Kasumi-1 (cell line): ENCODE measurements at places on chromosomes 16 and 17.

DNA sequence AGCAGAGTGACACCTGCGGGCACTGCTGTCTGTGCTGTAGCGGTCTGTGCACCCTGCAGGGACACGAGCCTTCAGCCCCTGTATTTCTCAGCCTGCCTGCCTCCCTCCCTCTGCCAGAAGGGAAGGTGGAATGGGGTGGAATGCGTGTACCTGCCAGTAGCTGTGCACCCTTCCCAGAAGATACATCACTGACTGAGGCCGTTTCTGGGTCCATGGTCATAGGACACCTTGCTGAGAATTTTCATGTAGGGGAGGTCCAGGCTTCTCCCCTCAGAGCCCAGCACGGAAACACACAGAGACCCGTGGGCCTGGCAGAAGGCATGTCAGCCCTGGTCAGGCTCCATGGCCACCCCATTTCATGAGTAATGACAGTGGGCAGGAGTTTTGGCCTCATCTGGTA is 16.5 kb downstream of the DBNDD1 start:
- DNase-seq: no peak

- DNase-seq: no peak
Observed at GRCh38 chr16:20901436-20902112, 1.0 kb downstream of the LYRM1 start.

DNA sequence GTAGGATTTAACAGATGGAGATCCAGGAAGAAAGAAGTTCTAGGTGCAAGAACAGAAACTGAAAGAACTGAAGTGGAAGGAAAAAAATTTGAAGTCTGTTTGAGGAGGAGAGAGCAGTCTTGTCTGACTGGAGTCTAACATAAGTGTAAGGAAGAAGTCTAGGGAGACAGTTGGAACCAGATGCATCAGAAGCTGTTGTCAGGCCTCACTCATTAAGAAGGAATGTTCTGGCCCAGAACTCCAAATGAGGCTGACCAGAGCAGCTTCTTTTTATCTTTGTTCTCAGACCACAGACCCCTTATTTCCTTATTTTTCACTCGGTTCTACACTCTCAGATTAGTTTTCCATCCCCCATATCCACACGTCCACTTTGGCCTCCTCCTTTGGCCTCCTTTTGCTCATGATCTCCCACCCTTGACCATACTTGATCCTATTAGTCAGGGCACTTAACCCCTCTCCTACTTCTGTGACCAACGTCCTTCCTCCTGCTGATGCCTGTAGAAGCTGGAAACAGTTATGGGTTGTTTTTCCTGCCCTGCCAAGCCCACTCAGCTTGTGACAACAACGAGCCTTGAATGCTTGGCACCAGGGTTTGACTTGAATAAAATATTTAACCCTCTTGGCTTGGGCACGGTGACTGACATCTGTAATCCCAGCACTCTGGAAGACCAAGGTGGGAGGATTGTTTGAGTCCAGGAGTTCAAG is 7.0 kb upstream of the MYH2 start:
- DNase-seq: no peak

DNA sequence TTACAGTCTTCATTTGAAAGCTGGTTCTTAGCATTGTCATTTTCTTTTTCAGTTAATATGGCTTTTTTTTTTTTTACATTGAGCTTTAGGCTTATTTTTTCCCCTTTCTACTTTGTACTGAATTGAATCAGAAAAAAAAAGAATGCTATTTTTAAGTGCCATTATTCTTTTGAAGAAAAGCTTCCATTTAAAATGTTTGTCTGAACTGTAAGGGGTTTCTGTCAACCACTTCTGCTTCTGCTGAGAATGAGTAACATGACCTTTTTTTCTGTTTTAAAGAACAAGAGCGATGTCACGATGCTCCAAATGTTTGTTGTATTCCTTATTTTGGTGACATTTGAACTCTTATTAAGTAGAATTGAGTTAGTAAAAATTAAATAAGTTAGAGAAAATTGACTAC is 50.0 kb downstream of the MRTFB start:
- peak; percentile 16 for DNase-seq

DNA sequence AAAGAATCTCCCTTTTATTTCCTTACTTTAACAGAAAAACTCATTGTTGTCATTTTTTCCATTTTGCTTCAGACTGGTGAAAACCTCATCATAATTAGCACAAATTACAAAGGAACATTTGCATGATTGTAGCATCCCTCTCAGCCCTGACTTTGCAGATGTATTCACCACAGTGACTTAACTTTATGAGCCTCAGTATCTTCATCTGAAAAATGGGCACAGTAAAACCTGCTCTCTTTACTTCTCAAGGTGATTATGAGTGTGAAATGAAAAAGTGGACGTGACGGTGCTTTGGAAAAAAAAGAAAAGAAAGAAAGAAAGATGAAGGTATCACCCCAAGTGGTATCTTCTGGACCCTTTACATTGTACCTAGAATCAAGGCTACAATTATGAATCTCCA is 193.4 kb upstream of the TOX3 start:
- DNase-seq: no peak

GRCh38 chr16:13289515-13289914 is 388.1 kb downstream of the SHISA9 start:
- DNase-seq: no peak

DNA sequence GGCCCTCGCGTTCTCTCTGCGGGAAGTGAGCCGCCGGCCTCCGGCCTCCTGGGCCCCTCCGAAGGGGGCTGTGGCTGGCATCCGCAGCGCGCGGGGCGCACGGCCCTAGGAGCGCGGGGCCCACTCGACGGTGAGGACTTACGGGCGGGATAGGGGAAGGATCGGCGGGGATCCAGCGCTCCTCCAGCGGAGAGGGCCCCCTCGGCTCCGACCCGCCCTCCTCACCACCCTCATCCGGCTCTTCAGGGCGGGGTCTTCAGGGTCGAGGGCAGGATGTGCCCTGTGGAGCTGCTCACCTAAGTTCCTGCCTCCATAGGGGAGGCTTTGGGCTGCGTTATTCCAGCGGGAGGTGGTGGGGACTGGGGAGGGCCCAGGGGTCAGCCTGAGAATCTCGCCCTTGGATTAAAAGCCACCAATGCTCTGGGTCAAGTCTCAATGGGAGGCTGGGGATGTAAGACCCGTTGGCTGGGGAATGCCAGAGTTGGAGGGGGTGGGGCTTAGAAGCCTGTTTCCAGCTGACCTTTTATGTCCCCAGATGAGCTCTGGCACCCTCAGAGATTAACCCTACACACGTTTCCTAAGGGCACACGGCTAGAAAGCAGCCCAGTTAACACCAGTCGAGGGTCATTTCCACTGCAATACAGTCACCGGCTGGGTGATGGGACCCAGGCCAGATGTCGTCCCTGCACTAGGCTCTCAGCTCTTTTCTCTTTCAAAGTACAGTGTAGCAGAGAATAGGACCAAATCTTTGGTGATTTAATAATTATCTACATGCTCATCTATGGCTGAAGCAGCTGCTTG is 13.4 kb downstream of the TBX2 start:
- no peak for DNase-seq

DNA sequence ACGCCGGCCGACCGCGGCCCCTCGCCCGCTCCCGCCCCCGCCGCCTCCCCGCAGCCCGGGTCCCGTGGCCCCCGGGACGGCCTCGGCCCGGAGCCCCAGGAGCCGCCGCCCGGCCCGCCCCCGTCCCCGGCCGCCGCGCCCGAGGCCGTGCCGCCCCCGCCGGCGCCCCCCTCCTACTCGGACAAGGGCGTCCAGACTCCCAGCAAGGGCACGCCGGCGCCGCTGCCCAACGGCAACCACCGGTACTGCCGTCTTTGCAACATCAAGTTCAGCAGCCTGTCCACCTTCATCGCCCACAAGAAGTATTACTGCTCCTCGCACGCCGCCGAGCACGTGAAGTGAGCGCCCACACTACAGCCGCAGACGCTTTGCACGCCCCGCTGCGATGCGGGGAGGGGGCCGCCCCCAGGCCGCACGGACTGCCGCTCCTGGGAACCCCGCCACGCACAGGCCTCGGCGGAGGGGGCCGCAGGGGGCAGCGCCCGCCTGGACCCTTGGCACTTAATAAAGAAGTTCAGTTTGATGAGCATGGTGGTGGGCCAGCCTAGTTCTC is 35.5 kb upstream of the ZC3H18 start:
- DNase-seq: no peak

- no peak for DNase-seq
Observed at GRCh38 chr17:61047515-61047914, 352.1 kb upstream of the TBX2 start.

DNA sequence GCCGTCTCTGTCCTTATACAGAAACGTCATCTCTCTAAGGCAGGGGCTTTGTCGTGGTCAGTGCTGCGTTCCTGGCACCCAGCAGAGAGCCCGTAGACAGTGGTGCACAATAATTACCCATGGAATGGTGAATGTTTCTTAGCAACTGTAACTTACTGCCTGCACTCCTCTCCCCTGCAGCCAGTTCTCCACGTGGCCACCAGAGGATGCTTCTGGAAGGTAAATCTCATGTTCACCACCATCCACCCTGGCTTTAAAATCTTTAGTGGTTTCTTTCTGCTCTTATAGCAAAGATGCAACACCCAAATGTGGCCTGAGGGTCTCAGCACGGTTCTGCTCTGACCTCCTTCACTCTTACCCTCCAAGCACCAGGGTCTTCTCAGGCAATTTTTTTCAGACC is 150.8 kb downstream of the GRIN2A start:
- DNase-seq: no peak

GRCh38 chr17:76752006-76752405 is 14.1 kb downstream of the MFSD11 start:
- DNase-seq: no peak

DNA sequence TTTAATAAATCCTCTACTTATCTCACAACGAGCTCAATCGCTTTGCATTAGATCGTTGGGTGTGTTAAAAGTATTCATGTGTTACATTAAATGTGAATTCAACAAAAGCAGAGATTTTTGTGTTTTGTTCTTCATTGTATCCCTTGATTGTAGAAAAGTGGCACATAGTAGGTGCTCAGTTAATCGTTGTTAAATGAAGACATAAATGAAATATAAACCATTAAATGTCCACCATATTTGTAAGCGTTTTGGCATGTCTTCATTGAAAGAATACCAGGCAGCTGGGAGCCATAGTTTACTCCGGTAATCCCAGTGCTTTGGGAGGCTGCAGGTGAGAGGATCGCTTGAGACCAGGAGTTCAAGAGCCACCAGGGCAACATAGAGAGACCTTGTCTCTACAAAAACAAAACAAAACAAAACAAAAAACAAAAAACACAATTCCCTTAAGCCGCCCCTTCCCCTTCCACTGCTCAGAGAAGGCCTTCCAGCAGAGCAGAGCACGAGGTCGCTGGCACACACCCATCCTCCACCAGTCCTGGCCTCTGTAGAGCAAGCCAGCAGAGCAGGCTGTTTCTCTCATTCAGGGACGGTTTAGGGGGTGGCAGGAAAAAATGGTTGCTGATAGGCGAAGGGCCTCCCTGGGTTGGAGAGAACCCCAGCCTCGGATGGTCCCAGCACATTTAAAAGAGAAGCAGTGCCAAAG is 673 bp upstream of the CHD9 start:
- DNase-seq: peak; percentile 39

GRCh38 chr17:57133486-57133885 is 48.4 kb downstream of the AKAP1 start:
- DNase-seq: no peak

GRCh38 chr16:12288537-12289174 is 312.1 kb downstream of the SNX29 start:
- DNase-seq: no peak

- peak; percentile 49 for DNase-seq
Observed at GRCh38 chr16:81821436-81822128, 42.5 kb downstream of the PLCG2 start.

GRCh38 chr16:72126429-72126765 is 32.8 kb downstream of the DHX38 start:
- DNase-seq: no peak

GRCh38 chr17:4519361-4519788 is 20.7 kb downstream of the SPNS2 start:
- no peak for DNase-seq

DNA sequence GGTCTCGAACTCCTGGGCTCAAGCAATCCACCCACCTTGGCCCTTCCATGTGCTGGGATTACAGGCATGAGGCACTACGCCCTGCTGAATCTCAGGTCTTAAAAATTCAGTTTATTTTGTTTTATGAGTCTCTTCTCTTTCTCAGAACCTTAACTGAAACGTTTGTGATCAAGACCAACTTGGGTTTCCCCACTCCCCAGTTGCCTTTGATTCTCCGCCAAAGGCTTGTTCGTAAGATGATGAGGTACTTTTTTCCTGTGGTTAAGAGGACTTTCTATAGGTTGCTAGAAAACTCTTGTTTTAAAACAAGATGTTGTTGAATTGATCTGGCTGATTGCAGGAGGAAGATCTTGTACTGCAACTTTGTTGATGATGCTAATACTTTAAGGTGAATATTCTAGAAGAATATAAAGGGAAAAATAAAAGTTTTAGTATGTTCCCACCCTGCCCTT is 11.7 kb downstream of the ABCC1 start:
- DNase-seq: no peak
